IMR-90 (cell line): ENCODE measurements at places on chromosomes 6 and 20.

DNA sequence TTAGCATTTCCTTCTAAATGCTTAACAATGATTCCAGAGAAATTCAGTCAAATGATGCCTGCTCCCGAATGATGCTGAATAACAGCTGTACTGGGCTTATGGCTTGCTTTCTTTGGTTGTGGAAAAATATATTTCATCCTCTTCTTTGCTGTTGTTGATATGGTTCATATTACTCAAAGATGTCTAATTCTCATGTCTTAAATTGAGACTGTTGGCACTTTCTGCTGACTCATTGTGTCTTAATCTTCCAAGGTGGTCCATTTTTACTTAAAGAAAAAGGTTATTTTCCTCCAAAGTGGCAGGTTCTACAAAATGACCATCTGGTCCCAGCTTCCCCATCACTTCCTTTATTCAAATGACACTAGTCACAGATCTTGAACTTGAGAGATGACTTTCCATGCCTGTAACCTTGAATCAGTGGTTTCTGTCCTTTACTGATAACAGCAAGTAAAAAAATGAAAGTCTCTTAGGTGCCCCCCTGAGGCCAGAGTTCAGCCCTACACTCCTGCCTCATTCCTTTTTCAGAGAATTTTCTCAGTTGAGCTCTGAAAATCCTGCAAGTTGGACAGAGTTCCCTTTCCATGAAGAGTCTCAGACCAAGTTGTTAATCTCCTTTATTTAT, 6.9 kb downstream of the SNAP25 start:
- no peak overlapping the region for H3K4me3 ChIP-seq
- no peak overlapping the region for H3K27ac ChIP-seq
- no peaks in the 10 kb centered on the region for H3K36me3 ChIP-seq
- no peaks in the 10 kb centered on the region for H3K27me3 ChIP-seq
- no peaks in the 10 kb centered on the region for H3K4me1 ChIP-seq
- DNase-seq, result no peak

DNA sequence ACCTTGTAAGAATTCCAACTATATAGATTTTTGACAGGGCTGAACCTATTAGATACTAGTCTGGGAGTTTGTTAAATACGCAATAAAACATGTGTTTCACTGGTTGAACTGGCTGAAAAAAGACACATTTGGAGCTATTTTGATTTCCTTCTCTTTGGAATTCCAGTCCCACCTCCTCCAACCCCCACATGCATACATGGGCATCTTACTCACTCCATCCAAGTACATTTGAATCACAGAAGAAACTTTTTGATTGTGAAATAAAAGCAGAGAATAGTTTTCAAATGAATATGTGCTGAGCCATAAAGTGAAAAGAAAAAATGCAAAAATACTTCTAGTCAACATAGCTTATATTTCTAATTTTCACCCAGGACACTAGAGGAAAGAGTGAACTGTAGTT, 33.9 kb upstream of the STXBP5 start:
- H3K4me3 ChIP-seq, result no peak overlapping the region
- H3K4me1 ChIP-seq, result peaks cover 12% of the 10 kb centered on the region
- peak; percentile 95 for DNase-seq
- H3K27ac ChIP-seq, result peak overlapping the region; percentile 98

DNA sequence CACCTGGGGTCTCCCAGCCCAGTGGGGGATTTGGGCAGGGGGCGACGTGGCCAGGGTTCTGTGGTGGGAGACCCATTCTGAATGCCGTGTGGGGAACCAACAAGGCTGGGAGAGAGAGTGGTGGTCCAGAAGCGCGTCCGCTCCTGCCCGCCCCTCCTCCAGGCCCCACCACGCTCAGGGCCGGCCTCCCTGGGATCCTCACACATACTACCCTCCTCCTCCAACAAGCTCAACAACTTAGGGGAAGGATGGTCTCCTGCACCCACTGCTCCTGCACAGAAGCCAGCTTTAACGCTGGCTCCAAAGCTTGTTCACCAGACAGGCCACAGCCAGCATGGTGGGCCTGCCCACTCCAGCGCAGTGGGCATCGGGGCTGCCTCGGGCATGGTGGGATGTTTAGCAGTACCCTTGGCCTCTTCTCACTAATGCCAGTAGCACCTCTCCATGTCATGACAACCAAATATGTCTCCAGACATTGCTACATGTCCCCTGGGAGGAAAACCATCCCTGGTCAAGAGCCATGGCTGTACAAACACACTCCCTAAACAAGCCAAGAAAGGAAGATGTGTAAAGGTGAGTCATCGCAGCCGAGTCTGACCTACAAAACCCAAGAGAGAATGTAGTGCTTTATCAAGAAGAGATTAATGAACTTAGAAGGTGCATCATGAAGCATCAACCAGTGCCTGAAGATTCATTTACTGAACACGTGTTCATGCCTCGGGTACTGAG, 75.7 kb downstream of the BMP7 start:
- no peaks in the 10 kb centered on the region for H3K36me3 ChIP-seq
- no peak overlapping the region for H3K4me3 ChIP-seq
- no peak overlapping the region for H3K27ac ChIP-seq
- DNase-seq, result peak; percentile 27
- no peaks in the 10 kb centered on the region for H3K27me3 ChIP-seq

GRCh38 chr6:54112151-54112650, 958 bp downstream of the MLIP start:
- no peak for DNase-seq
- no peaks in the 10 kb centered on the region for H3K36me3 ChIP-seq
- H3K27me3 ChIP-seq, result peaks cover 3% of the 10 kb centered on the region; the same call in 1 of the 2 replicates
- H3K27ac ChIP-seq, result no peak overlapping the region
- H3K4me3 ChIP-seq, result no peak overlapping the region

DNA sequence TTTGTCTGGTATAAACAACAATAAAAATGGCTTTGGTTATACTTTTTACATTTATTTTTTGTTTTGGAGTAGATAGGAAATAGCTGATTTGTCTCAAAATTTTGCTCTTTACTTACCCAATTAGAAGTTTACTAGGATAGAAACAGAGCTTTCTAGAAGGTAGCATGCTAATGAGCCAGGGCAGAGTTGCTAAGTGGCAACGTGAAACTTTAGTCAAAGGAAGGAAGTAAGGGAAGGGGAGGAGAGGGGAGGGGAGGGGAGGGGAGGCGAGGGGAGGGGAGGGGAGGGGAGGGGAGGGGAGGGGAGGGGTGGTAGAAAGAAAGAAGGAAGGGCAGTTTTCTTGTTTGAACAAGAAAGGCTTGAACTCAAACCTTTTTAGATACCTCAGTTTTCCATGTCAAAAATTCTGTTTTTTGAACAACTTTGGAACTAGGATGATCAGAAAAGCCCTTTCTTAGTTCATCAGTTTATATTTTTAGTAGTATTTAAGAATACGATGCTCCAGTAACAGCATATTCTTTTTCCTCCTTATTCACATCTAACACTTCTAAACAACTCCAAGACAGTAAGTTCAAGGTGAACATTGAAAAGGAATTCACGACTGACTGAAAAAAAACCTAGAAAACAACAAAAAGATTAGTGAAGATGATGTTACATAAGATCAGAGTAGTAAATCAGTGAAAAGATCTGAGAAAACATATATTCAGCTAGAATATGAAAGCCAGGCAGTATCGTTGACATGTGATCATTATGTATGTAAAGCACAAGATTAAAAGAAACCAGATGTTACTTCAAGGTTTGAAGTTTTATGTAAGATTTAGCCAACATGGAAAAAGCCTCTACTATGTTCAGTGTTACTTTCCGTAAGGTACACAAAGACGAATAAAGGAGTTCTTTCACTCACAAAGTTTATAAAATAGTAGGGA, 263.4 kb downstream of the ARHGAP18 start:
- H3K27me3 ChIP-seq, result no peaks in the 10 kb centered on the region
- no peaks in the 10 kb centered on the region for H3K36me3 ChIP-seq
- no peak for DNase-seq

DNA sequence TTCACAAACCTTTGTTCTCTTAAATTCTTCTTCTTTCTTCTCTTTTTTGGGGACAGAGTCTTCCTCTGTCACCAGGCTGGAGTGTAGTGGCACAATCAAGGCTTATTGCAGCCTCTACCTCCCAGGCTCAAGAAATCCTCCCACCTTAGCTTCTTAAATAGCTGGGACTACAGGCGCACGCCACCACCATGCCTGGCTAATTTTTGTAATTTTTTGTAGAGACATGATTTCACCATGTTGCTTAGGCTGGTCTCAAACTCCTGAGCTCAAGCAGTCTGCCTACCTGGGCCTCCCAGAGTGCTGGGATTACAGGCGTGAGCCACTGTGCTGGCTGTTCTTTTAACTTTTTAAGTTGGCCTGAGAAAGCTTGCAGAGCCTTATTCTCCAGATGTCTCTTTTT, 48.0 kb downstream of the NCOA3 start:
- no peak overlapping the region for H3K4me3 ChIP-seq
- H3K27me3 ChIP-seq, result no peaks in the 10 kb centered on the region
- peaks cover 14% of the 10 kb centered on the region for H3K4me1 ChIP-seq
- no peak for DNase-seq
- H3K27ac ChIP-seq, result no peak overlapping the region
- no peaks in the 10 kb centered on the region for H3K36me3 ChIP-seq

DNA sequence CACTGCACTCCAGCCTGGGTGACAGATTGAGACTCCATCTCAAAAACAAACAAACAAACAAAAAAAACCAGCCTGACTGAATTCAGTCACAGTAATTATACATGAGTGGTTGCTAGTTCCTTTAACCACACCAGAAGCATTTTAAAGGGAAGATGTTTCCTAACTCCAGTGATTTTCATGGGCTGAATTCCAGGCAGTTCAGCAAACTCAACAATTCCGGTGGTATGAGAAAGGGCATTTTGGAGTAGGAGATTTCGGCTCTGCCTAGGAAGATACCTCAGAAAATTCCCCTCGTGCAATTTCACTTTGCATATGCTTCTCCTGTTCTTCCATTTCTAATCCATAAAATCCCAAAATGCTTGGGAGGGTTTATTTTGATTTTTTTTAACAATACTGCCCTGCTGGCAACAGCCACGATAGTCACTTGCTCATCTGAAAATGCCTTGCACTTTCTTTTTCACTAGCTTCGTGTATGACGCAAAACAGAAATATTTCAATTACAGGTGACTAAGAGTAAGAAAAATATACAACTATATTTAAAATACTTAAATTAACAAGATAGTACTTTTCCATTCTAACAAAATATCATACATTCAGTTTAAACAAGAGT, 48.3 kb upstream of the IPCEF1 start:
- peak; percentile 84 for DNase-seq
- peaks cover 17% of the 10 kb centered on the region for H3K36me3 ChIP-seq
- H3K4me1 ChIP-seq, result peaks cover 22% of the 10 kb centered on the region
- H3K4me3 ChIP-seq, result peak overlapping the region; percentile 41; the same call in 1 of the 2 replicates

DNA sequence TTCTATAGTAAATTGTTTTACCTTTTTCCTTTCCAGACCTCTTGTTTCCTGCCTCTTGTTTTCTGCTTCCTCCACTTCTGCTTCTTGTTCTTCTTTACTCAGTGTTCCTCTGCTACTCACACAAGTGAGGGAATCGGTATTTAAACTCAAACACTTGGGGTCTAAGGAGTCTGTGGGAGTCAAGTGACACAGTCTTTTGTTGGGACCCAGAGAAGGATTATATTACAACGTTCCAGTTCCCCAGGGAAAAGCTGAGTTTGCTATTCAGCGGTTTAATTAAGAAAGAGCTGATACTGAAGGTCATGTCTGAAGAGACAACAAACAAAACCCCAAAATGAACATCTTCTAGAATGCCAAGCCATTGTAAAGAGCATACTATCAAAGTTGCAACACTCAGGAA, 107.8 kb upstream of the CITED2 start:
- H3K36me3 ChIP-seq, result no peaks in the 10 kb centered on the region
- H3K27ac ChIP-seq, result no peak overlapping the region
- no peaks in the 10 kb centered on the region for H3K27me3 ChIP-seq
- no peak overlapping the region for H3K4me3 ChIP-seq
- no peak for DNase-seq
- no peaks in the 10 kb centered on the region; the same call in 1 of the 2 replicates for H3K4me1 ChIP-seq

GRCh38 chr6:156791320-156791850, 14.2 kb downstream of the ARID1B start:
- peak; percentile 52 for DNase-seq
- no peaks in the 10 kb centered on the region for H3K27me3 ChIP-seq
- H3K4me1 ChIP-seq, result peaks cover 18% of the 10 kb centered on the region
- H3K27ac ChIP-seq, result no peak overlapping the region

GRCh38 chr6:63793465-63794137, 158.0 kb downstream of the PHF3 start:
- H3K27ac ChIP-seq, result no peak overlapping the region
- no peaks in the 10 kb centered on the region for H3K36me3 ChIP-seq
- H3K4me3 ChIP-seq, result no peak overlapping the region
- peaks cover 1% of the 10 kb centered on the region; the same call in 1 of the 2 replicates for H3K4me1 ChIP-seq
- no peak for DNase-seq

GRCh38 chr6:154187203-154187602, 148.2 kb downstream of the OPRM1 start:
- H3K27me3 ChIP-seq, result no peaks in the 10 kb centered on the region
- no peak overlapping the region for H3K4me3 ChIP-seq
- no peaks in the 10 kb centered on the region for H3K4me1 ChIP-seq
- H3K27ac ChIP-seq, result no peak overlapping the region
- no peak for DNase-seq

DNA sequence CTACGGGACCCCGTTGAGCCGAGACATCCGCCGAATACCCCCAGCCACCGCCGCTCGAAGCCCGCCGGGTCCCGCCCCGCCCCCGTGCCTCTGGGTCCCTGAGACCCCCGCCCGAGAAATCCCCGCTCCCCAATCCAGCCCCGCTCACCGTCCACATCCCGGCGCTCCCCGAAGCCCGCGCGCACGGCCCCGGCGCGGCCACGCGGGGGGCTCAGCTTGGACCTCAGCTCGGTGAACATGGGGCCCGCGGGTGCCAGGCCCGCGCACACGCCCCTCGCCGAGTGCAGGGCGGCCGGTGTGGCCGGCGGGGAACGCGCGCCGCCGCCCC, 249 bp downstream of the SAMD10 start:
- H3K4me3 ChIP-seq, result peak overlapping the region; percentile 42
- no peaks in the 10 kb centered on the region for H3K27me3 ChIP-seq
- DNase-seq, result no peak
- no peak overlapping the region; the same call in 1 of the 2 replicates for H3K27ac ChIP-seq
- H3K36me3 ChIP-seq, result peaks cover 3% of the 10 kb centered on the region

DNA sequence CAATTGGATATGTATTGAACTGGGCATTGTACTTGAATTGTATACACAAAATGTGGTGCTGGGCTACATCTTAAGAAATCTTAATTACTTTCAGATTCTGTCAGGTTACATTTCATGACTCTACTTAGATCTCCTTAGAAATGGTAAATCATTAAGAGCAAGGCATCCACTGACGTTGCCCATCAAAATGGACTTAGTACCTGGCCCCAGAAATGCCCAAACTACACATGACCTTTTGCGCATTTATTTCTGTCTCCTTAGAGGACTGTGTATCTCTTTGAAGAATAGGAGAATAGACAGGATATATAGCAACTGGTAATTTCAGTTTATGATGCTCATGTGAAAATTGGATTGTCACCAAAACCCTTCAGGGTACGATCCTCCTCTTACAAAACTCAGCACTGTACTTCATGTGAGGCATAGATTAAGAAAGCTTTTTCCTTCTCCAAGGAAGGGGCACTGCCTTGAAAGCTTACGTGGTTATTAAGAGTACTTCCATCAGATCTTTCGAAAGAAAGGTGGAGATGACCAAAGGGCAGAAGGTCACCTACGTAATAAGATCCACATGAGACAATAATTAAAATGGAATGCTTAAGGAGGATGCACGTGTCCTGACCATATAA, 61.4 kb upstream of the BMP2 start:
- DNase-seq, result no peak
- H3K36me3 ChIP-seq, result no peaks in the 10 kb centered on the region
- no peaks in the 10 kb centered on the region for H3K27me3 ChIP-seq

GRCh38 chr6:139862311-139862710, 487.9 kb upstream of the CITED2 start:
- H3K36me3 ChIP-seq, result no peaks in the 10 kb centered on the region
- H3K27ac ChIP-seq, result no peak overlapping the region
- DNase-seq, result no peak
- peaks cover 8% of the 10 kb centered on the region for H3K4me1 ChIP-seq
- no peaks in the 10 kb centered on the region for H3K27me3 ChIP-seq
